ENCODE measurements at places on chromosomes 7 and 10.

DNA sequence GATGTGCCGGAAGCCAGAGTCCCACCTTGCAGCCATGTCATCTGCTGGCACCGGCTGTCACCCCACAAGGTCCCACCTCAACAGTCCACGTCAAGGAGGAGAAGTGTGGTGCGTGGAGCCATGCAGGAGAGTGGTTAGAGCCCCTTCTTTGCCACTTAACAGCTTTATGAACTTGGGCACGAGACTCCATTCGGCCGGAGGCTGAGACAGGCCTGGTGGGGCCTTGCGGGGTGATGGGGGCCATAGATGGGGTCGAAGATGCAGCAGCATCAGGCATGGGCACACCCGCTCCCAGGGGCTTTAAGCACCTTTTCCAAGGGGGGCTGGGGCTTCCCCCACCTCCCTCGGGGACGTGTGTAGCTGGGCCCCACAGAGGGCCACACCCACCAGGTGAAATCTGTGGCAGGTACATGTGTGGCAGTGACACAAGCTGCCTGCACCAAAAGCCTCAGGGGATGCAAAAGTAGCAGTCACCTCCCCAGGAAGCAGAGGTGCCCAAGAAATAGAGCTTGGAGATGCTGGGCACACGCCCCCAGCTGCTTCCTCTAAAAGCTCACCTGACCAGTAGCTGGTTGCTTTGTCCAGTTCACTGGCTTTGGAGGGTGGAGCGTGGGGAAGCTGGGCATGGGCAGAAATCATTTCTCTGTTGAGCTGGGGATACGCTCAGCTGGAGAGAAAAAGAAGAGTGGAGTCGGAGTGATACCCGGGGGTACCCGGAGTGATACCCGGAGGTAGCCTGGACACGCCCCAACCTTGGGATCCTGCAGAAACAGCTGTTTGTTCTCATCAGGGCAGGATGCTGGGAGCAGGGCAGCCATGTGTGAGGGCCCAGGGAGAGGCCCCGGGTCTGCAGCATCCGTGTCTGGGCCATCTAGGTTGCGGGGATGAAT is 199.8 kb downstream of the EBF3 start:
- no peak for DNase-seq

DNA sequence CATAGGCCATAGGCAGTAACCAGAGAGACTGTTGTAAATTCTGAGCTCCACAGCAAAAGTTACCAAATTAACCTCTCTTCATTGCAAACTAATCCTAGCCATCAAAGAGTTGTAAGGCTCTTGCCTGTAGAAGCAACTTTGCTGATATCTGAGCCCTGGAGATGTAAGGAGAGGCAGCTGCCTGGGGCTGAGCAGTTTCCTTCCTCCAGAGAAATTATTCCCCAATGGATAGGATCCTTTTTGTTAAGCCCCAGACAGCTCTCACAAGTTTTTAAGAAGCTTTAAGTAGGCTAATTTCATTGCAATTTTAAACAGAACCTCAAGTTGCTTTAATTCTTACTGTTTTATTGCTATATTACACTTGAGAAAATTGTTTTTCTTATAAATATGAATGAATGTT is 211.1 kb downstream of the GALNT17 start:
- DNase-seq = no peak

DNA sequence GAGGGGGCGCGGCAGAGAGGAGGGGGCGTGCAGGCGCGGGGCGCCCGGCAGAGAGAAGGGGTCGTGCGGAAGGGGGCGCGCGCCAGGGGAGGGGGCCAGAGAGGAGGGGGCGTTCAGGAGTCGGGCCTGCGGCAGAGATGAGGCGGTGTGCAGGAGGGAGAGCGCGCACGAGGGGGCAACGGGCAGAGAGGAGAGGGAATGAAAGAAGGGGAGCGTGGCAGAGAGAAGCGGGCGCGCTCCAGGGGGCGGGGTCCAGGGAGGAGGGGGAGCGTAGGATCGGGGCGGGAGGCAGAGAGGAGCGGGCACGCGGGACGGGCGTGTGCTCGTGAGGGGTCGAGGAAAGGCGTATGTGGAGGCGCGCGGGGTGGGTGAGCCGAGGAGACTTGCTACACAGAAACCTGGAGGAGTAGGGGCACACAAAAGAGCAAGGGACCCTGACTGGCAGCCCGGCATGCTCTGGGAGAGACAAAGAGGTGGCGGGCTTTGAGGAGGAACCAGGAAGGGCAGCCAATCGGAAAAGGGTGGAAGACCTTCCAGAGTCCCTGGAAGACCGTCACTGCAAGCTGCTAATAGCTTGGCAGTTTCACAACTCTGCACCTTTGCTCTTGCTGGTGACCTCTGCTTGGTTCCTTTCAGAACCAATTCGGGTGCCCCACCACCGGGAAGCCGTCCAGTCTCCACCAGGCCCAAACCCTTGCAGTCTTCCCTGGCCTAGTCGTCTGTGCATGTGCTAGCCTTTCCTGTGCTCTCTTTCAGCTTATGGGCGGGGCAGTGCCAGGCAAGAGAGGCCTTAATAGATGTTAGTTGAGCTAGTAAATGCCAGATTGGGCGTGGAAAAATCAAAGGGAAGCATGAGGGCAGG is 639 bp downstream of the DYDC2 start:
- peak; percentile 42 for DNase-seq

DNA sequence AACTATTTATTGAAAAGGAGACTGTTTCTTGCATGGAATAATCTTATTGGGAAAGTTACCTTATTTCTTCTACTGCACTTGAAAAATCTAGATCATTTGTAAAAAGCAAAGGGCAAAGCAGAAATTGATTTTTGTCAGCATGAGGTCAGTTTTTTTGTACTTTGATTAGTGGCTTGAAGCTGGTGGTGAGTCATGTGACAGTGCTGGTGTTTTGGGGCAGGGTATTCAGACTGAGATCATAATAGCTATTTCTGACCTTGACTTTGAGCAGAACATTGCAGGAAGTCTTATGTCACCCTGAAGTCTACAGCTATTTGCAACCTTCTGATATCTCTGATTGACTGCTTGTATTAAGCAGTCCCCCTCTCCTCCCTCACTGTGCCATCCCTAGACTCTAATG is 66.3 kb upstream of the SORCS3 start:
- no peak for DNase-seq

DNA sequence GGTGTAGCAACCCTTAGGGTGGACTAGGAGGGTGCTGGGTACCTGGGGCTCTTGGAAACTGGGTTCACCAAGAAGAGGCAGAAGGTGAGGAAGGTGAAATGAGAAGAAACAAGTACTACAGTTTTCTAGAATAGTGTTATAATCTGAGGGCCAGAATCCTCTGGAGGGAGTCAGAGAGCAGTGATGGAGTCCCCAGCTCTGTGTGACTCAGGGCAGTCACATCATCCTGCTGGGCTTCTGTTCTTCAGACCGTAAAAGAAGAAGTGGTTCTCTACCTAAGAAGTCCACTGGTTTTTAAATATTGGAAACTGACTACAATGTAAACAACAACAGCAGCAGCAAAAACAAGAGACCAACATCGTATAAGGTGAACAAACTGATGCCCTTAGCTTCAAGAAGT is 197.3 kb downstream of the PRPF18 start:
- no peak for DNase-seq

GRCh38 chr10:27743877-27744801 is 1.5 kb downstream of the MKX start:
- no peak for DNase-seq

GRCh38 chr7:17951742-17952254 is 11.5 kb upstream of the SNX13 start:
- DNase-seq = no peak

DNA sequence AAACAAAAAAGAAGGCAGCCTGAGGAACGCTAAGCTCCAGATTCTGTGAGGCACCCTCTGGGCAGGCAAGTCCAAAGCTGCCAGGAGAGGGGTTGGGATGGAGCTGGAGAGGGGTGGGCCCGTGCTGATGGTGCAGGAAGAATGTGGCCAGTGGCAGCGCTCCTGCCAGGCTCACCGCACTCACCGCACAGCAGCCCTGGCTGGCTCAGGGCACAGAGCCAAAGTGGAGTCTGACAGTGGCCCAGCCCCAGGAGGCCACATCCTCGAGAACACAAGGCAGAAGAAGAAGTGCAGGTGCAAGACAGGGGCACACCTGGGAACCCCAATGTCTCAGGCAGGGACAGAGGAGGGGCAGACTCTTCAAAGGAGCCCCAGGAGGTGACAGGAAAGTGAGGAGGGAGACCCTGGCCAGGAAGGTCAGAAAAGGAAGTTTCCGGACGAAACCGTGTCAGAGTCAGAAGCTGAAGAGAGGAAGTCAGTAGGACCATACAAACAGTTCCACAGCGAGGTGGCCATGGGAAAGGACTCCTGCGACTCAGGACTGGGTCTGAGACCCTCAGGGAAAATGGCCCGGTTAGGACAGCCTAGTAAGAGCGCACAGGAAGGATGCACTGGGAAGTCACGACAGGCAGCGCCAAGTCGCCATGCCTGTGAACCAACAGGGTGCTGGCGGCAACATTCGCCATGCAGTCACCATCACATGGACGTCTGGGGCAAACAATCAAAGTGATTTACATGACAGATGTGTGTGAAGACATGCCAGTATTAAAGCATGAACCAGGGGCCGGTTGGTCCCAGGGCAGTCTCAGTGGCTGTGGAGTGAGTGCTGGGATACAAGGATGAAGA is 54.4 kb downstream of the COBL start:
- DNase-seq = no peak

DNA sequence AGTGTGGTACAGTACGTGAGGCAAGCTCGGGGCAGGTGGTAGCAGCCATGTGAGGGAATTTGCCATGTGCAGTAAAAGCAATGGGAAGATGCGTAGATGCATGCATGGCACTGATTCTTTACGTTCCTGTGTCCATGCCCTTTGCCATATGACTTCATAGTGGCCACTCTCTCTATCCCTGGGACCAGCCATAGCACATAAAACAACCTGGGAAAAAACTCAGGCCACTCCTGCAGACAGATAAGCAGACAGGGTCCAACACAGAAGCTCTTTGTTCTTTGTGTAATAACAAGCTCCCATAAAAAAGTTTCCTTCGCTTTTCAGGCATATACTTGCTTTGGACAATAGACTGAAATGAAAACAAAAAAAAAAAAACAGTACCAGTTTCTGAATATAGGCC is 622.4 kb upstream of the POM121L12 start:
- DNase-seq = no peak

DNA sequence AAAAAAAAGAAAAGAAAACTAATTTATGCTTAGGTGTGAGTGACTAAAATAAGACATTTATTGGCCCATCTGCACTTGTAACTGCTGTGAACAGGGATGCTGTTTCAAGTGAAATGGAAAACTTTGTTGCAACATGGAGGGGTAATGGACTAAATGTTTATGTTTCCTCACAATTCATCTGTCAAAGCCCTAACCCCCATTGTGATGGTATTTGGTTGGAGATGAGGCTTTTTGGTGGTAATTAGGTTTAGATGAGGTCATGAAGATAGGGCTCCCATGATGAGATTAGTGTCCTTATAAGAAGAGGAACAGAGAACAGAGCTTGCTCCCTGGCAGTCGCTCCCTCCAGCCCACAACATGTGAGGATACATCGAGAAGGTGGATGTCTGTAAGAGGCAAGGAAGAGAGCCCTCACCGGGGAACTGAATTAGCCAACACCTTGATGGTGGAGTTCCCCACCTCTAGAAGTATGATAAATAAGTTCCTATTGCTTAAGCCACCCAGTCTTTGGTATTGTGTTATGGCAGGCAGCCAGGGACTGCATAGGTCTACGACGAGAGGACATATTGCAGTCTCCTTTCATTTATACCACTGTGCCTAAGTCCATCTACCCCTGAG is 28.6 kb upstream of the VCL start:
- no peak for DNase-seq

Data from NCI-H1930 (cell line).